Amniotic epithelial cell (primary cell): ENCODE measurements at places on chromosomes 5 and 9.
A peak's percentile ranks its signal among the peaks of the same experiment; 100 is the strongest.

GRCh38 chr5:6206501-6206900 is 171.8 kb downstream of the MED10 start:
- no peak for DNase-seq

DNA sequence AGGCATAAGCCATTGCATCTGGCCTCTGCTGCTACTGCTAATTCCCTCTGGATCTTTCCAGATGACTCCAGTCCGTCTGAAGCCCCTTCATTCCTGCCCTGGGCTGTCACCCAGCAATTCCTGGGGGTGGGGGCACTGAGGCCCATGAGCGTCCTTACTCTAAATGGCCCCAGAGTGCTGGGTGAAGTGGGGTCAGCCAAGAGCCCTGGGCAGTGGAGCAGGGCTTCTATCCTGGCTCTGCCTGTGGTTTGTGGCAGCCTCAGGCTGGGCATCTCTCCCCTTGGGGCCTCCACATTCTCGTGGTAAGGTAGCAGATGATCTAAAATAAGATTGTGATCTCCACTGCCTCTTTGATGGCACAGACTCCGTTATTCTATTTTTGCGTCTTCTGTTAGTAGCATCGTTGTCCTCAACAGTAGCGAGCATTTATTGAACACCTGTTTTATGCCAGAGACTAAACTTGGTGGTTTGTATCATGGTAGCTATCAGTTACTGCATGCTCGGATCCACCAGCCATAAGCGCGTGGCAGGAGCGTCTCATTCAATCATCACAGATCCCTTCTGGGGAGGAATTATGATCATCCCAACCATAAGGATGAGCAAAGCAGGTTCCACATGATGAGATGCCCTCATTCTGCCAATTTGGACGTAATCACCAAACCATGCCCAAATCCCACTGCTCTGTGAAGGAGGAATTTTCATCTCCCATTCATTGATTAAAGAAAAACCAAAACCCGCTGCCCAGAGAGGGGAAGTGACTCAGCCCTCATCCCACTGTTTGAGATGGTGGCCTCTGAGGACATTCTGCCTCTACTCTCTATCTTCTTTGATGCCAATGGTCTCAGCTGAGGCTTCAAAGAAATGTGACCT is 21.9 kb upstream of the DUSP1 start:
- DNase-seq, result no peak

DNA sequence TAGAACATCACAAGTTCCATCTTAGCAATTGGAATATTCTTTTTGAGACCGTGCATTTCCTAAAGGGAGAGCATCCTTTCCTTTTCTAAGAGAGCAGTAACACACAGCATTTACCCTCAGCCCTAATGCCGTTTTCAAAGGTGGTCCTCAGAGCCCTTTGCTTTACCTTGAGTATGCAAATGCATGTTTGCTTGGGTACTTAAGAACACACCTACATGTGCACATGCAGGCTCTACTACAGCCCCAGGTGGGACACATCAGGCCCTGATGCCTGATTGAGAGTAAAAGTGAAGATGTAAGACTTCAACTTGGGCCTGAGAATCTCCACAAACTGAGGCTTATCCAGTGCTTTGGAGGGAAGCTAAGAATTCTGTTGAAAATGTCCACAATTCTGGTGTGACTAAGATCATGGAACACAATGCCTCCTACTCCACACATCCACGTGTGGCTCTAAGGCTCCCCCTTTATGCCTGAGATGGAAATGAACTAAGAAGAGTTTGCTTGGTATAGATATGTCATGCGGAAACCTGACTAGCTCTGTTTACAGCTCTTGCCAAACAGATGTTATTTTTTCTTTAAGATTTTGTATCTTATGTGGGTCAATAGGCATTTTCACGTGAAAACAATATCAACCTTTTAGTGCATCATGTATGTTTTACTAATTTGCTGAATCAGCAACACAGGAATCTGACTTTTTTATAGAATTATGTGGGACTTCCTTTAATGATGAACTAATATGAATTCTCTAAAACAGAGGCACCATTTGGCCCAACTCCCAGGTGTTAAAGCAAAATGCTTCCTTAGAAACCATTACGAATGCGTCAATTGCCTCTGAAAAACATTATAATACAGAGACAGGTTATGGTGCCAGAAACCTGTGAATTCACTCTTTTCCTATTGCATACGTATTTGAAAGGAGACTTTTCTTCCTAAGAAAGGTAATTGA is 48.9 kb upstream of the SLC2A8 start:
- peak; percentile 71 for DNase-seq

DNA sequence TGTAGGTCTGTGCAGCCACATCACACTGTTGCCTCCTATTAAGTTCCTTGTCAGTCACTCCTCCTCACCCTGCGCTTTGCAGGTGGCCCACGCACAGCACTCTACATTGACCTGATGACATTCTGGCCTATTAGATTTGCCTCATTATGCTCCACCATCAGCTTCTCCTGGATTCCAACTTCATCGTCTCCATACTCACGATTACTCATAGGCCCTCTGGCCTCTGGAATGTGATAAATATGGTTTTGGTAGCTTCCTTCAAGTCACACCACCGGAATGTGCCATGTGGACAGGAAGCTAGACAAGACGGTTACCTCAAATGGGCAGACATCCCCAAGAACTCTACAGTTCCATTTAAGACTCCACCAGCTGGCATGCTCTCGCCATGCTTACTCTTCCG is 158.0 kb upstream of the LHFPL2 start:
- DNase-seq, result peak; percentile 76

GRCh38 chr5:78361631-78361993 is 1.2 kb downstream of the SCAMP1 start:
- DNase-seq, result no peak

- DNase-seq, result peak; percentile 89
Measured at GRCh38 chr9:70924895-70925547, 196.4 kb downstream of the TRPM3 start.

GRCh38 chr9:77750284-77750683 is 102.2 kb upstream of the GNA14 start:
- DNase-seq, result no peak

DNA sequence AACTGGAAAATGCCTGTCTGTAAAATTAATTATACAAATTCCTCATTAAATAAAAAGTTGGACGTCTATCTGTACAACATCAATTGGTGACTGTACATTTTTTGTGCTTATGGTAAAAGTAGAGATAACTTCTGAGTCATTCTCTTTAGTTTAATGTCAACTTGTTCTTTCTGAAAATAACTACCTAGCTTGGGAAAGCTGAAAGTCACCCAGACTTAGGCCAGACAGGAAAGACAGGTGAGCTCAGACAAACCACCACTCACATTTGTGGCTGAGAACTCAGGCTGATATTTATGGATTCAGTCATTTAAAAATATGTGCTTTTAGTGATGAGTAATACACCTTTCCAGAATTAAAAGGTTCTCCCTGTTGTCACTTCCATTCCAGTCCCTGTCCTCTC is 31.9 kb upstream of the ENTREP1 start:
- DNase-seq, result no peak

- peak; percentile 28 for DNase-seq
Measured at GRCh38 chr5:176870110-176870591, 29.0 kb downstream of the HK3 start.

DNA sequence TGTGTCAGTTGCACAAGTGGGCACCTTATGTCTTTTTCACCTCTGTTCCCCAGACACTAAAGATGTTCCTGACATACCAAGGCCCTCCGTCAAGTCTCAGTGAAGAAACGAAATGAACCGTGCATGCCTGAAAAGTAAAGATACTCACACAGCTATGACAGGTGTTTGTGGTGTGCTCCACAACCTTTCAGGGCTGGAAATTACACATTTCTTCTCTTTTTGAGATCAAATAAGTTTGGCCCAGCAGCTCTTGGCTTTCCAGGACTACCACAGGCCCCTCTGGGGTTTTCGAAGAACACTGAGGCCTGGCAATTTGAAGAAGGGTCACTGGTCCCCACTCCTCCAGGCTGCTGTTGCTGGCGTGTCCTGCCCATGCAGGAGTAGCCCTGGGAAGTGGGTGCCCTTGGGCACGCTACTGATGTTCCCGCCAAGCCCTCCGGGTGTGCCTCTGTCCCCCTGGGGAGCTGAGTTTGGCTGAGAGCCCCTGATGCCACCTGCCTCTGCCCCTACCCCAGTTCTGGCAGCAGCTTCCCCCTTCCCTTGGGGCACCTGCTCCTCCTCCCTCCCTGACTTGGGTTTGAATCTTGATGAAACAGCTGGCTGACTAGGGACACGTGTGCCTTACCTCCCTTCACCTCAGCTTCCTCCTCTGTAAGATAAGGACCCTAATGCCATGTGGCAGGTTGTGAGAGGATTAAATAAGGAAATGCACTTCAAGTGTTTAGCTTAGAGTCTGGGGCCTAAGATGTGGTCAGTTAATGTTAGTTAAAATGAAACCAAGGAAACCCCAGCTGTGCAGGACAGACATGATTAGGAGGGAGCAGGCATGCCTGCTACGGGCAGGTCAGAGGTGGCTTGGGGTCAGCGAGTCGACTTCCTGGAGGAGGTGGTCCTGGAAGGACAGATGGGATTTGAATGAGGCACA is 49.1 kb upstream of the GADD45G start:
- peak; percentile 7 for DNase-seq

GRCh38 chr5:100614308-100614707 is 79.1 kb downstream of the FAM174A start:
- DNase-seq, result no peak

DNA sequence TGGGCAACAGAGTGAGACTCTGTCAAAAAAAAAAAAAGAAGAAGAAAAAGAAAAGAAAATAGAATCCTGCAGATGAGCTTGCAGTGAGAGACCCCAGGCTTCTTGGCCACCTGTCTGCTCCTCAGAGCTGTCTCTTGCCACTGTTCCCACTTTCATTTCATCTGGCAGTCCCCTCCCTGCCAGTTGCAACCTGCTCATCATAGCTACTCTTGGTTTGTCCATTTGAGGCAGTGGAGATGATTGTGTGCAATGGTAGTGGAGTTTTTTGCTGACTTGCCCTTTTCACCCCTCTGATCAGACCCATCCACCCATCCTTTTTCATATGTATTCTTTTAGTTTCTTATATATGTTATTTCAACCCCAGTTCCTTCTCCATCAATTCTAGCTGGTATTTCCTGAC is 28.7 kb downstream of the ANKRD33B start:
- DNase-seq, result no peak
